Stimulated activated CD4-positive, alpha-beta T cell treated with anti-CD3 and anti-CD28 coated beads, TNF-alpha, amount 100 ng/mL, for 24 hours (primary cell): ENCODE measurements at places on chromosomes 2 and 18.

- no peak for DNase-seq
Measured at GRCh38 chr18:32867936-32868335, 95.1 kb upstream of the KLHL14 start.

GRCh38 chr2:239312741-239313667 lies 87.8 kb downstream of the HDAC4 start:
- DNase-seq: no peak

- DNase-seq: no peak
Measured at GRCh38 chr2:99636144-99637034, 146.6 kb upstream of the REV1 start.

- DNase-seq: no peak
Measured at GRCh38 chr18:48879008-48879431, 71.7 kb downstream of the SMAD7 start.

GRCh38 chr2:221289389-221289788 lies 282.7 kb downstream of the EPHA4 start:
- DNase-seq: no peak

DNA sequence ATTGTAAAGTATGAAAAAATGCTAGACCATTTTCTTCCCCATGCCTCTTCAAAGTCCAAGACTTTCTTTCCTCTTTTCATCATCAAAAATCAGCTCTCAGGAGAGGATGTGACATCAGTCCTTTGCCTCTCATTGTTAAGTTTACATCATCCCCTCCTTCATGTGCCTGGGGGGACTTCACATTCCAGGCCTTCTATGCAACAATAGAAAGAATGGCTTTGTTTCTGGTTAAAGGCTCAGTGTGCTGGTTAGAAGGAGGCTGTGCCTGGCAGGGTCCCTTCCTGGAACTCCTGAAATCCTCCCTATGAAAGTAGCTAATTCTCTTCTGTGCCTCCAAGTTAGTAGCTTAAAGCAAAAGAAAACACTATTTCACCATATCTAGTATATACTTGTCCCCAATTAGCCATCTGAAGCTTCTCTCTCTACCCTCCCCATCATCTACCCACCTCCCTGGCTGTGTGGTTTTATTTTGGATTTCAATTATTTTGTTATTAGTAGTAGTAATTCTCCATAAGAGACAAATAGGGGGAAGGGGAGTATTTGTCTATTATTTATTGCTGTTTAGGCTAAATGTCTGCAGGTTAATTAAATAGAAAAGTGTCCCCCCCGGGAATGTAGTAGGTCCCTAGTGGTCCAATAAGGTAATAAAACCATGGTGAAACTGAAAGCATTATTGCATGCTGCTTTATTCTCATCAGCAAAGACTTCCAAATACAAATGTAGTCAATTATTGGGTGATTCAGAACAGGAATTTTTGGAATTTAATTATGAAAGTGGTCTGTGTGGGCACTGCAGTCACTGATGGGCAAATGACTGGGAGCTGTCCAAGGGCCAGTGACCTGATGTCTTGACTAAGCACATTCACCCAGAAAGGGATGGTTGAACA lies 69.0 kb downstream of the CPO start:
- DNase-seq: no peak

- DNase-seq: no peak
Measured at GRCh38 chr2:56473524-56473923, 289.7 kb downstream of the CCDC85A start.

GRCh38 chr2:231927566-231927890 lies 1.3 kb upstream of the NPPC start:
- no peak for DNase-seq

GRCh38 chr18:10304853-10305252 lies 149.6 kb upstream of the APCDD1 start:
- DNase-seq: no peak

- DNase-seq: no peak
Measured at GRCh38 chr2:20524412-20525040, 77.7 kb downstream of the RHOB start.

- DNase-seq: peak; percentile 66
Measured at GRCh38 chr18:79524181-79525078, 128.7 kb downstream of the NFATC1 start.

GRCh38 chr2:31553362-31553761 lies 27.4 kb downstream of the SRD5A2 start:
- no peak for DNase-seq

- DNase-seq: no peak
Measured at GRCh38 chr2:234722176-234722575, 225.3 kb upstream of the ARL4C start.

GRCh38 chr2:10336283-10336682 lies 33.6 kb downstream of the HPCAL1 start:
- no peak for DNase-seq

GRCh38 chr2:237109421-237109934 lies 23.8 kb downstream of the COPS8 start:
- DNase-seq: no peak

- DNase-seq: no peak
Measured at GRCh38 chr2:7841751-7842150, 840.1 kb upstream of the ID2 start.

DNA sequence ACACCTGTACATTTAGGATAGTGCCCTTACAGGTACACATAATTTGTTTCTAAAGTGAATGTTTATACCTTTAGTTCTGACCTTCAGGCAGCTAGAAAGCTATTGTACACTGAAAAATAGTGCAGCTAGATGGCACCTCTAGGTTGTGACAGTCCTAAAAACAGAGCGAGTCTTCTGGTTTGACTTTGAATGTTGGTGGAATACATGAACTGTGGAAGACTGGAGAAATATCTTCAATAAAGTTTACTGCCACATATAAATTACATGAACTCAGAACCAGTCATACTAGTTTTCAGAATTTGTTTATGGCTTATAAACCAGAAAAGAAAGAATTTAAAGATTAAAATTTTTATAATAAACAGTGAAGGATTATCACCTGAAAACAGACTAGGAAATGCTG lies 58.7 kb upstream of the TWSG1 start:
- DNase-seq: no peak

- no peak for DNase-seq
Measured at GRCh38 chr2:191773136-191773535, 73.8 kb downstream of the CAVIN2 start.

DNA sequence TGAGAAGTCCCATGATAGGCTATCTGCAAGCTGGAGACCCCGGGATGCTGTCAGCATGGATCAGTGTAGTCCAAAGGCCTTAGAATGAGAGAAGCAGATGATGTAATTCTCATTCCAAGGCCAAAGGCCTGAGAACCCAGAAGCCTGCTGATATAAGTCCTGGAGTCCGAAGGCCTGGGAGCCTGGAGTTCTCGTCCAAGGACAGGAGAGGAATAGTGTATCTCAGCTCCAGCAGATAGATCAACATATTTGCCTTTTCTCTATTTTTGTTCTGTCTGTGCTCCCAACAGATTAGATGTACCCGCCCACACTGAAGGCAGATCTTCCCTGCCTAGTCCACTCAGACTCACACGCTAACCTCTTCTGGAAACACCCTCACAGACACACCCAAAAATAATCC lies 454.9 kb upstream of the CHAC2 start:
- DNase-seq: no peak

- no peak for DNase-seq
Measured at GRCh38 chr2:230525682-230526081, 109.7 kb downstream of the SP100 start.

DNA sequence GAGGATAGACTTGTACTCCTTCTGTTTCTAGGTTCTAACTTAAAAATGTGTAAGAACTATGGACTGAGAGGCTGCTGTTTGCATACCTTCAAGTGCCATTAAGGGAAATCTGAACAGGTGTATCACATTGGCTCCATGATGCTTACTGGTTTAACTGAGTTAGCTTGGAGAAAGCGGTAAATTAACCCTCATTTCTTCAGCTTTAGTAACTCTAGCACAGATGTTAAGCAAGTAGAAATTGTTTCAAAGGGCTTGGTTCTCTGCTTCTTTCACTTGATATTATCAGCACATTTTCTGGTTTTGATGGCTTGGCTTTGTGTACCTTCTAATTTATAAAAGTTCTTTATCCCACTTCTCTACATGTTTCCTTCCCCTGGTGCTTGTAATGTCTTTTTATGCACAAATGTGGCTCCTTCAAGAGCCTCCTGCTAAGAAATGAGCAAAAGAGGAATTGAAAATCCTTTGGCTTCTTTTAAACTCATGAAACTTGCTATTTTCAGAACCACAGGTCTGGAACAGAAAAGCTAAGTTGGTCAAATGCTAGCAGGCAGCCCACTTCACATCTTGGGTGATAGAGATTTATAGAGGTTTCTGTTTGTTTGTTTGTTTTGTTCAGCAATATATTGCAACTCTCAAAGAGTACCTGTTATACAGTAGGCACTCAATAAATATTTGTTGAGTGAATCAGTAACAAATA lies 249.9 kb upstream of the THUMPD2 start:
- DNase-seq: no peak

GRCh38 chr2:142299021-142299420 lies 168.2 kb upstream of the LRP1B start:
- no peak for DNase-seq

DNA sequence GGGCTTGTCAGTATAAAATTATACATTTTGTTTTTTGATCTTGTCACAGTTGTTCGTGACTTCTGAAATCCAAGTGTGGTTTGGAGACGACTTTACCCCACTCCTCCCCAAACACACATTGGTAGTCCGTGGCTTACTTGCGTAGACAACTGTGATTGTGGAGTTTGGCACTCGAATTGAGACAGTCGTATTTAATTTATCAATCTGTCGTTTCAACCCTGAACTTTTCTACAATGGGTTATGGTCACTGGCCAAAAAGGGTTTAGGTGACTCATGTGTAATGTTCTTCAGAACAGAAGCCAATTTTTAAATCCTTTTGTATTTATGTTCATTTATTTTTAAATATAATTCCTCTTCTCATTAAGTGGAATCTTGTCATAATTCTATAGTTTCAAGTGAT lies 129.9 kb downstream of the SPTBN1 start:
- DNase-seq: no peak

DNA sequence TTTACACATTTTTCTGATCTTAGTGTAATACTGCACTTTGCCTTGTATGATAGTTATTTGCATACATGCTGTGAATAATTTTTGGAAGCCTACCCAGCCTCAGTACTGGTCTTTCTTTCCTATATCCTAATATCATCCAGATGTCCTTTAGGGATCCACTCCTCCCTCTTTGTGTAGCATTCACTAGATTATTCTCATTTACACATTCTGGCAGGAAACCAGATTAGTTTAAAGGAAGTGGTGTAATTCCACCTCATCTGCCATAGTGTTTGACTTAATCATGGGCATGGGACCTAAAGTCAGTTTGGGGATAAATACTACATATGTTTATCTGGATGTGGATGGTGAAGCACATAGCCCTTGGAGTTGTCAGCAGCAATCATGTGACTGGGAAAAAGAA lies 444.9 kb upstream of the MAP2 start:
- no peak for DNase-seq

- DNase-seq: no peak
Measured at GRCh38 chr2:120331903-120332302, 14.0 kb upstream of the INHBB start.
